ENCODE measurements at places on chromosomes 3 and 15.

- DNase-seq: no peak
These were observed 234.7 kb upstream of the CTDSPL start for GRCh38 chr3:37626736-37627565.

- DNase-seq: no peak
These were observed 819 bp downstream of the NEK4 start for GRCh38 chr3:52769786-52770455.

DNA sequence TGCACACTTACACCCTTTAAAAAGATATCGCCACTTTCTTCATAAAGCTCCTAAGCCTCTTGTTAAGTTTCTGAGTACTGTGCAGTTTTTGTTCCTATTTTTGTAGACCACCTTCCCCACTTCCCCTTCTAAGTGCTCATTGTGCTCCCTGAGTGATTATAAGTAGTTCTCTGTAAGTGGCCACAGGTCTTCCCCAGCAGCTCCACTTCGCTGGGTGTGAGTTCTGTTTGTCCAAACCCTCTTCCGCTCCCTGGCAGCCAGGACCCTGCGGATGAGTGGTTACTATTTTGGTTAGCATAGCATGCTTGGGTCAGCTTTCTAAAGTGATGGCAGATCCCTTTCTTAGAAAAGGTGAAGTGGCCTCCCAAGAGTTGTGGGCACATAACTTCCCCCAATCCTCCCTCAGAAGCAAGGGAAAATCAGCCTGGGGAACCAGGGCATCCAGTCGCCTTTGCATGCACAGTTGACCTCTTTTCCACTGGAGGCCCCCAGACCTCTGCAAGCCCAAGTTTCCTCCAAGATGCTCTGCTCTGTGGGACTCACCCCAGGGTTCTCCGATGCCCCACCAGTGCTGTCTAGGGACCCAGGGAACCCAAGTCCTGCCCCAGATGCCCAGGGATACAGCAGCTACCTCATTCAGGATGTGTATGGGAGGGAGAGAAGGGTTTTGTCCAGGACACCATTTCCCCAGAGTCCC is 69.6 kb downstream of the ATP10A start:
- DNase-seq: no peak

DNA sequence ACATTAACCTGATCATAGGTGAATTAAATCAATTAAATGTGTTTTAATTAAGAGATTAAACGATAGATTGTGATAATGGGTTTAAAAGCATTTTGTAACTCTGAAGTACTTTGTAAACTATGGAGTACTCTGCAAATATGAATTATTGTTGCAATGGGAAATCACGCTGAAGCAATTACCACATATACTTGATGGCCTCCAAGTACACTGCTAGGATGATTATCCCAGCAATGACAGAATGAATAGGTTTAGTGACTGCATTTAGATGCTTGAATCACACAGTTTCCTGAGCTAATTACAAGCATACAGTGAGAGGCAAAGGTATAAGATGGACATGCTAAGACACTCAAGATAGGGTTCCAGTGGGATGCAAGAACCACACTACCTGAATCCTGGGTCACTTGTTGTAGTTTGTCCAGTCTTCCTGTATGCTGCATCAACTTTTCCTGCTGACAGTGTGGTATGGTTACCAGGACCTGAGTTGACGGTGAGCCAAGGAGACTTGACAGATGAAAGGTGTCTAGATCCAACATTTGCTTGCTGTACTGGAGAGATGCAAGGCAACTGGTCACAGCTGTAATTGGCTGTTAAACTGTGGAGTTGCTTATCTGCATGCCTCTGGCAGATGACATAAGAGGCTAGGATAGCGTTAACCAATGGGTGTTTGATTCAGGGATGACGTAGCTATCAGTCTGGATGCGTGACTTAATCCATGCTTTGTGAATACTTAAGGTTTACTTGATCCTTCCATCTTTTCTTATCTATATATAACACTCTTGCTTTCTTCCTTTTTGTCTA is 38.0 kb downstream of the RNF13 start:
- DNase-seq: no peak

DNA sequence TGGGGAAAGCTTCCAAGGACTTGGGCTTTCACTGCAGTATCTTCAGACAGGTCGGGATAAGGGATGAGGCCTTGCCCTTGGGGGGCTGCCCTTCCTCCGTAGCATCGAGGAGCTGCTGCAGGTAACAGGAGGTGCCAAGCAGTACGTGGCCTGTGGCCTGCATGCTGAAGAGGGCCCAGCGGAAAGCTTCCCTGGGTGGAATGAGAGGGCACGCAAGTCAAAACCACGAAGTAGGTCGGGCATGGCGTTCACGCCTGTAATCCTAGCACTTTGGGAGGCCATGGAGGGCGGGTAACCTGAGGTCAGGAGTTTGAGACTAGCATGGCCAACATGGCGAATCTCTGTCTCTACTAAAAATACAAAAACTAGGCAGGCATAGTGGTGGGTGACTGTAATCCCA is 12.9 kb downstream of the CIDEC start:
- DNase-seq: no peak

DNA sequence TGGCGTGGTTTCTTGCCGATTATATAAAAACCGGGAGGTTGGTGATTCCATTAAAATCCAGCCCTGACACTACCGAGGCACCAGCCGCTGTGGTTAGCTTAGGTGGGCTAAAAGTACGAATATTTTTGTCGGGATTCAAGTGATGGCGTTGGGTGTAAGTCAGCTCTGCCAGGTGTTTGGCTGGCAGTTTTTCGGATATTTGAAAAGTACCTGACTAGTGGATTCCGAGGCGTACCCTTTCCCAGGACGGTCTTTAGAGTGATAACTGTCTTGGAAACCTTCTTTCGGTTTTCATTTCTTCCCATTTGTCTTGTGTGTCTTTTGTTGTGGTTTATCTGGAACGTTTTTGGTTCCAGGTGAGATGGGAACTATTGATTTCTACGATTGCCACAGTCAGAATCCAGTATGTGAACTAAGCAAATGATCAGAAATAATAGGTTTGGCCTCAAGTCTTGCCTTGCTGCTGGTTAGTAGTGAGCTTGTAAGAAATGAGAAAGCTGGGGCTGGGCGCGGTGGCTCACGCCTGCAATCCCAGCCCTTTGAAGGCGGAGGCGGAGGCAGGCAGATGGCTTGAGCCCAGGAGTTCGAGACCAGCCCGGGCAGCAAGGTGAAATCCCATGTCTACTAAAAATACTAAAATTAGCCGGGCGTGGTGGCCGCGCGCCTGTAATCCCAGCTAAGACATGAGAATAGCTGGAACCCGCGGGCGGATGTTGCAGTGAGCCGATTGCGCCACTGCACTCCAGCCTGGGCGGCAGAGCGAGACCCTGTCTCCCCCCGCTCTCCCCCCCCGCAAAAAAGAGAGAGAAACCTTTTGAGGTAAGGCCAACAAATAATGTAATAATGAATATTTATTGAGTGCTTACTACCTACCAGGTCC is 1.4 kb downstream of the FYTTD1 start:
- no peak for DNase-seq

- DNase-seq: no peak
These were observed 374.3 kb downstream of the RBMS3 start for GRCh38 chr3:29655015-29655747.
